ENCODE measurements at places on chromosomes 2 and 18.
A peak's percentile ranks its signal among the peaks of the same experiment; 100 is the strongest.

DNA sequence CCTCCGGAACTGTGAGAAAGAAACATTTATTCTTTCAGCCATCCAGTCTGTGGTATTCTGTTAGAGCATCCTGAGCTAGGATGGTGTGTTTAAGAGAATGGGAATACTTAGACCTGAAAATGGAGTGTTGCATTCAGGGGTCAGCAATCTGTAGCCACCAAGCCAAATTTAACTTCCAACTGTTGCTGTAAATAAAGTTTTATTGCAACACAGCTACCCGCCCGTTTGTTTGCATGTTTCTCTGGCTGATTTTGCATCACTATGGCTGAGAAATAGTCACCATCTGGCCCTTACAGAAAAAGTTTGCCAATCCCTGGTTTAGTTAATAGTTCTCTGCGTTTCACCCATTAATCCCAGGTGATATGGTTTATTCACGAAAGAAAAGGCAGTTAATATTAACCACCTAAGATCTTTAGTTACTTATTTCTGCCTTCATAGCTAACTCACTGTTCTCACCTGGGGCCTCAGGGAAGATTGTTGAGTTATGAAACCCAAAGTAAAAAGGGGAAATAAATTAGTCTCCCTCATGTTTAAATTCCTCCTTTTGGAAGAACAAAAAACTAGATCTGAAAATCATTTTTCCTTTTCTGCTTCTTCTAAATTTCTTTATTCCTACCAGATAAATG is 9.5 kb upstream of the CYS1 start:
- peaks cover 11% of the 10 kb centered on the region for H3K4me1 ChIP-seq
- DNase-seq, result no peak
- H3K27me3 ChIP-seq, result peaks cover 70% of the 10 kb centered on the region
- H3K36me3 ChIP-seq, result peaks cover 2% of the 10 kb centered on the region
- no peak overlapping the region for H3K27ac ChIP-seq
- no peak overlapping the region for H3K4me3 ChIP-seq

- no peak overlapping the region for H3K27ac ChIP-seq
- H3K36me3 ChIP-seq, result no peaks in the 10 kb centered on the region
- no peaks in the 10 kb centered on the region for H3K4me1 ChIP-seq
- DNase-seq, result no peak
- no peak overlapping the region for H3K4me3 ChIP-seq
- no peaks in the 10 kb centered on the region for H3K27me3 ChIP-seq
Measured at GRCh38 chr18:3903337-3903736, 453.4 kb downstream of the TGIF1 start.

DNA sequence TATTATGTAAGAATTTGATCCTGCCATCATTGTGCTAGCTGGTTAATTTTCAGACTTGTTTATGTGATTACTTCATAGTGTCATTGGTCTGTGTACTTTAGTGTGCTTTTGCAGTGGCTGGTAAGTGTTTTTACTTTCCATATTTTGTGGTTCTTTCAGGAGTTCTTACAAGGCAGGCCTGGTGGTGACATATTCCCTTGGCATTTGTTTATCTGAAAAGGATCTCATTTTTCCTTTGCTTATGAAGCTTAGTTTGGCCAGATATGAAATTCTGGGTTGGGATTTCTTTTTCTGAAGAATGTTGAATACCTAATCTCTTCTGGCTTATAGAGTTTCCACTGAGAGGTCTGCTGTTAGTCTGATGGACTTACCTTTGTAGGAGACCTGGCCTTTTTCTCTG is 72.8 kb upstream of the MC4R start:
- no peaks in the 10 kb centered on the region for H3K36me3 ChIP-seq
- no peak for DNase-seq
- no peak overlapping the region for H3K27ac ChIP-seq
- no peak overlapping the region for H3K4me3 ChIP-seq

DNA sequence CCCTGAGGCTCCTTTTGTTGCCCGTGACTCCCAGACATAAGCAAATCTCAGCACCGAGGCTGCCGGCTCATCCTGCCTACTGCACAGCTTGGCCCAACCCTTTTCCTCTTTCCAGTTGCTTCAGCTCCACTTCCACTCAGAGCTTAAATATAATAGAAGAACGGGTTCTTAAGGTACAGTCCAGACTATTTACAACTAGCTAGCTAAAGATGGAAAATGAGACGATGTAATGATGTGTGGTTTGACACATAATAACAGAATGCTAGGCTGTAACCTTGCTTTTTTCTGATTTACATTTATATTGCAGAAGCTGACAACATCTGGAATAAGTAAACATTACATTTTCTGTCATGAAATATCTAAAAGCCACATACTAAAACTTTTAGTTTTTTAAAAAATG is 26.9 kb upstream of the ATP9B start:
- no peak for DNase-seq
- no peak overlapping the region for H3K4me3 ChIP-seq
- no peaks in the 10 kb centered on the region for H3K36me3 ChIP-seq

DNA sequence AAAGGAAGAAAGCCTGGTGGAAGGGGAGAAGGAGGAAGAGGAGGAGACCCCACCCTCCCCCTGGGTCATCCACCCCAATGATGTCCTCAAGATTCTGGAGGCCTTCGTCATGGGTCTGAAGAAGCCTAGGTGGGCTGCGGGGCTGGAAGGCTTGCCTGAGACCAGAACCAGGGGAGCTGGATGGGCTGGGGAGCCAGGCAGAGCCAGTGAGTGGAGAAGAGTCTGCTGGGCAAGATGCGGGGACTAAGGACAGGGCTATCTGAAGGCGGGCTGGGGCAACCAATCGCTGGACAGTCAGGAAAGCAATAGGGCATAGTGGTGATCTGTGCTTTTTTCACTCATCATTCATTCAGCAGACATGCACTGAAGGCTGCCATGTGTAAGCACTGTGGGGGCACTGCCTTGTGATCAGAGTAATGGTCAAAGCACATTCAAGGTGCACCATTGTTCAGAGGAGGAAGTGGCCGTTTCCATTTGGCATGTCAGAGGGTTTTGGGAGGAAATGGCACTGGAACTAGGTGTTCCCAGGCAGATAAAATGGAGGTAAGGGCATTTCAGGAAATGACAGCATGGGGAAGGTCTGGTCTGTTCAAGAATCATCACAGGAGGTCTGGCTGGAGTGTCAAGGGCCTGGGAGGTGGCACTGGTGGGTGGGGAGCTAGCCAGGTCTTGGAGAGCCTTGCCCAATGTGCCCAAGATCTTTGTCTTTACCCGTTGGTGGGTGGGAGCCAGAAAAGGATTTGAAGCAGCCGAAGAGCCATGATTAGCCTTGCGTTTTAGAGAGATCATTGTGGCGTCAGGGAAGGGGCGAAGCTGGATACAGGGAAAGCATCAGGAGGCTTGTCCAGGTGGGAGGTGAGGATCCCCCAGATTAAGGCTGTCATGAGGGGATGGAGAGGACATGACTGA is 24.2 kb downstream of the OTOF start:
- DNase-seq, result no peak
- H3K4me1 ChIP-seq, result no peaks in the 10 kb centered on the region
- H3K4me3 ChIP-seq, result no peak overlapping the region
- no peaks in the 10 kb centered on the region for H3K36me3 ChIP-seq
- no peaks in the 10 kb centered on the region for H3K27me3 ChIP-seq

- no peaks in the 10 kb centered on the region for H3K27me3 ChIP-seq
- no peak for DNase-seq
- no peaks in the 10 kb centered on the region for H3K36me3 ChIP-seq
- H3K27ac ChIP-seq, result no peak overlapping the region
- H3K4me1 ChIP-seq, result peaks cover 2% of the 10 kb centered on the region
Measured at GRCh38 chr18:58208207-58208932, 164.3 kb downstream of the NEDD4L start.

GRCh38 chr2:109364217-109364616 is 235.2 kb downstream of the SH3RF3 start:
- no peak for DNase-seq
- peaks cover 30% of the 10 kb centered on the region for H3K27me3 ChIP-seq
- H3K4me3 ChIP-seq, result no peak overlapping the region
- no peaks in the 10 kb centered on the region for H3K4me1 ChIP-seq

GRCh38 chr18:74930616-74931015 is 278.3 kb downstream of the PTGR3 start:
- H3K27ac ChIP-seq, result no peak overlapping the region
- no peaks in the 10 kb centered on the region for H3K4me1 ChIP-seq
- no peaks in the 10 kb centered on the region for H3K36me3 ChIP-seq
- DNase-seq, result no peak

DNA sequence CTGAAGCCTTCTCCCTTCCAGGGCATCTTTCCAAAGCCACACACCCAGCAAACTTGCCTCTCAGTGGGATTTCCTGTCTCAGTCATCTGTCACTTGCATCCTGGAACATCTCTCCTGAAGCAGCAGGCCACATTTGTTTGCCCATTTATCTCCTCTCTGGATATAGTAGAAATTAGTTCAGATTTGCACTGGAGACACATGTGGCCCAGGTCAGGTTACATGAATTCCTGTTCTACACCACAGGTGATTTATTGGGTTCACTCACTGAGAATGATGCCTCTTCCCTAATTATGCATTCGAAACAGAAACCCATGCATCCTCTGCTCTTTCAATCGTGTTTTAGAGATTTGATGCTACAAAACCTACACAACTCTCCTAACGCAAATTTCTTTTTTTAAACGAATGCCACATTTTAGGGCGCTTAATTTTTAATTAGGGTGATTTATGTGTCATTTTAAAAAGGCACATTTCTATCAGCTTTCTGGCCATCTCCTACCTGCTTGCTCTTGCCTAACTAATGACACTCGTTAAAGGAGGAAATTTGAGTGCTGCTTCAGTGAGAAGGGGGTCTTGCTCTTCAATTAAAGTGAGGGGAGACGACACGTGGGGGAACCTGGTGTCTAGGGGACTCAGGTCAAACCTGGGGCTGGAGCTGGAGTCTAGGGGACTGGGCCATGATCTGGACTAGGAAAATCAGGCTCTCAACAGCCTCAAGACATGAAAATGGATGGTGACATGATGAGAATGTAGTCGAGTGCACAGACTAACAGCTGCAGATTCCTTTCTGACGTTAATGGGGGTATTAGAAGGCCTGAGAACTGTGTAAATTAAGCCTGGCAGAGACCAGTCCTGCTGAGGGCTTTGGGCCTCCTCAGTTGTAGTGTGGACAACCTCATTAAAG is 221.4 kb downstream of the CLIP4 start:
- no peak for DNase-seq
- H3K36me3 ChIP-seq, result no peaks in the 10 kb centered on the region
- no peaks in the 10 kb centered on the region for H3K4me1 ChIP-seq
- H3K4me3 ChIP-seq, result no peak overlapping the region
- no peak overlapping the region for H3K27ac ChIP-seq
- peaks cover 7% of the 10 kb centered on the region for H3K27me3 ChIP-seq

- DNase-seq, result no peak
- H3K27me3 ChIP-seq, result no peaks in the 10 kb centered on the region
- H3K4me3 ChIP-seq, result no peak overlapping the region
- H3K36me3 ChIP-seq, result no peaks in the 10 kb centered on the region
Measured at GRCh38 chr2:120908314-120908975, 172.8 kb downstream of the GLI2 start.

GRCh38 chr2:98463551-98463971 is 18.9 kb downstream of the INPP4A start:
- peaks cover 41% of the 10 kb centered on the region for H3K36me3 ChIP-seq
- peaks cover 88% of the 10 kb centered on the region for H3K4me1 ChIP-seq
- H3K4me3 ChIP-seq, result peak overlapping the region; percentile 82

GRCh38 chr2:133657591-133657990 is 89.3 kb upstream of the NCKAP5 start:
- no peak overlapping the region for H3K27ac ChIP-seq
- H3K4me1 ChIP-seq, result no peaks in the 10 kb centered on the region
- H3K4me3 ChIP-seq, result no peak overlapping the region
- H3K36me3 ChIP-seq, result no peaks in the 10 kb centered on the region
- no peaks in the 10 kb centered on the region for H3K27me3 ChIP-seq

DNA sequence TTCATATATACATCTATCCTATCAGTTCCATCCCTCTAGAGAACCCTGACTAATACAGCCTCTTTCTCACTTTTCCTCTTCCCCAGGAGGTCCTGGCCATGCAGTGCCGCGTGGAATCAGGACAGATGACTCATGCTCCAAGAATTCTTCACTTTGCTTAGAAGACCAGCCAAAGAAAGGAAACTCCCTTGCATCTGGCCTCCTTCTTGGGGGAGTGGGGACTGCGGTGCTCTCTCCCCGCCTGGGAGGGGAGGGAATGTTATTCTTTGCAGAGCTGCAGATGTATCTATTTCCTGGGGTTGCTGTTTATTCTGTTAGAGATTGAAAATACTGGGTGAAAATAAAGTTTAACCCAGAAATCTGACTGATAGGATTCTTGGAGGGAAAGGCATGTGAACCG is 111.5 kb upstream of the SH3BP4 start:
- no peaks in the 10 kb centered on the region for H3K4me1 ChIP-seq
- H3K27ac ChIP-seq, result no peak overlapping the region
- DNase-seq, result no peak
- peaks cover 3% of the 10 kb centered on the region for H3K27me3 ChIP-seq
- H3K4me3 ChIP-seq, result no peak overlapping the region
- H3K36me3 ChIP-seq, result no peaks in the 10 kb centered on the region

DNA sequence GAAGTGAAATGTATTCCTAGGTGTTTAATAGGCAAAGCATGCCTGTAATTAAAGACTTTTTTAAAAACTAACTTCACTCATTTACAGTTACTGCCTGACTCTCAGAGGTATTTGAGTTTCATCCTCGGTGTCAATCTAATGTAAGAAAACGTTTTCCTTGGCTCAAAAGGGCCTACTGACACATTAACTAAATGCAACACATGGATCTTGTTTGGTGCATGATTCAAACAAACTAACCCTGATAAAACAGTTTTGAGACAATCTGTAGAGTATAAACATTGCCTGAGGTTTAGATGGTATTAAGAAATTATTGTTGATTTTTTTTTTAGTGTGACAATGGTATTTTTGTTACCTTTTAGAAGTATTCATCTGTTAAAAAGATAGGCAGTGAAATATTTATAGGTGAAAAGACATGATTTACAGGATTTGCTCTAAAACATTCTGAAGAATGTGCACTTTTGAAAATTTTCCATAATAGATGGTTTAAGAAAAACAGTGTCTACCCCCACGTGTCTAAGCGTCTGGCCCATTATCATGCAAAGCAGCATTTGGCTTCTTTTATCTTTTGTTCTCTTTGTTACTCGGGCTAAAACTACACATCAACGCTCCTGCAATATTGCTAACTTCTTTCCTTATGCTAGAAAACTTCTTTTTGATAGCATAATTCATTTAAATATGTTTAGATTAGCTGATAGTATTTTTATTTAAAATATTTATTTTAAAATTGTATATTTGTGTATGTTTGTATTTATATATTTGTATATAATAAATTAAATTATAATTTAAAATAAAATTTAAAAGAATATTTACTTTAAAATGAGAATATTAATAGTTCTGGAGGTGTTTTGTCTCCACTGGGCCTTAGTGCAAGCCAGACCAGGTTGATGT is 160.2 kb upstream of the NDUFV2 start:
- no peak overlapping the region for H3K4me3 ChIP-seq
- H3K27me3 ChIP-seq, result no peaks in the 10 kb centered on the region
- H3K4me1 ChIP-seq, result no peaks in the 10 kb centered on the region
- H3K27ac ChIP-seq, result no peak overlapping the region
- no peaks in the 10 kb centered on the region for H3K36me3 ChIP-seq

DNA sequence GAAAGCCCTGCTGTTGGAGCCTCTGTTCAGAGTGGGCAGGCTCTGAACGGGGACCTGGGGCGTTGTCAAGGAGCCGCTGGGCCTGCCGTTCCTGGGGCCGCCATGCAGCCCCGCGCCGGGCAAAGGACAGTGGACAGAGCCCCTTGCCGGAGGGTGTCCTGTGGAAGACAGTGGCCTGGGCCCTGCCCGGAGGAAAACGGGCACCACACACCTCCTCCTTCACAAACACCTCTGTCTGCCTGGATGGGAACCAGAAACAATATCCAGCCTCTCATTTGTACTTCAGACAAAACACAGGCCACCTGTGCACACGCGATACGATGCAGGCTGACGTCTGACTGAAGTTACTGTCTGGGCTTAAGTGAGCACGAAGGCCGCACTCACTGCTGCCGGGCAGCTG is 233.7 kb downstream of the TWIST2 start:
- peaks cover 23% of the 10 kb centered on the region for H3K36me3 ChIP-seq
- H3K4me1 ChIP-seq, result no peaks in the 10 kb centered on the region
- H3K4me3 ChIP-seq, result no peak overlapping the region
- H3K27me3 ChIP-seq, result no peaks in the 10 kb centered on the region
- DNase-seq, result no peak

All from T-helper 2 cell treated with Interferon-gamma antibody and Interleukin-4, amounts not matched to agents 5 μg/mL and 100 μg/mL, for 36 hours (primary cell).